Cardiac muscle cell (in vitro differentiated cells and primary cell): ENCODE measurements at places on chromosomes 3 and 15. TPM values are rescaled to one million over a fixed set of nuclear protein-coding genes. Genes with fewer than 3 reads are reported as not detected.

- DNase-seq = no peak
- no peaks in the 10 kb centered on the region for H3K4me1 ChIP-seq
- H3K27ac ChIP-seq = no peak overlapping the region
- H3K36me3 ChIP-seq = no peaks in the 10 kb centered on the region
- H3K27me3 ChIP-seq = no peaks in the 10 kb centered on the region
- no peak overlapping the region for H3K4me3 ChIP-seq
These were observed 185.2 kb upstream of the GADL1 start for GRCh38 chr3:31079689-31080088.

GRCh38 chr3:170421111-170421641 is 2.5 kb downstream of the CLDN11 start:
- H3K36me3 ChIP-seq = no peaks in the 10 kb centered on the region
- no peak overlapping the region for H3K4me3 ChIP-seq
- DNase-seq = peak; percentile 22

DNA sequence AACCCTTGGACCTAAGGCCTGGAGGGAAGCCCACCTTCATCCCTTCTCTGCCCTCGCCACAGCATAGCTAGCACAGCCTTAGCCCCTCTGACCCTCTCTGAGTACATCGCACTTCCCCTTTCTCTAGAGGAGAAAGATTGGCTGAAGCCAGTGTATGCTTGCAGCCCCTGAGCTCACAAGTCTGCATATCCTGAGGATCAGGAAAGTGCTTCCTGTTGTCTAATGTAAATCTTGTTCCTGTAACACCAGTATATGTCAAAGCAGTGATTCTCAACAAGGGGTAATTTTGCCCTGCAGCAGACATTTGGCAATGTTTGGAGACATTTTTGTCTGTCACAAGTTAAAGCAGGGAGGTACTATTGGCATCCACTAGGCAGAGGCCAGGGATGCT is 2.2 kb upstream of the PRKCD start:
- peaks cover 90% of the 10 kb centered on the region for H3K27me3 ChIP-seq
- H3K4me1 ChIP-seq = no peaks in the 10 kb centered on the region
- H3K36me3 ChIP-seq = no peaks in the 10 kb centered on the region
- no peak overlapping the region for H3K4me3 ChIP-seq

GRCh38 chr3:188284455-188285212 is 130.7 kb downstream of the LPP start:
- H3K4me1 ChIP-seq = peaks cover 31% of the 10 kb centered on the region
- H3K36me3 ChIP-seq = no peaks in the 10 kb centered on the region
- no peak overlapping the region for H3K27ac ChIP-seq
- H3K27me3 ChIP-seq = no peaks in the 10 kb centered on the region
- no peak overlapping the region for H3K4me3 ChIP-seq

GRCh38 chr3:14370720-14371572 is 31.5 kb upstream of the SLC6A6 start:
- H3K36me3 ChIP-seq = no peaks in the 10 kb centered on the region
- no peak for DNase-seq
- H3K27me3 ChIP-seq = no peaks in the 10 kb centered on the region
- H3K27ac ChIP-seq = no peak overlapping the region
- H3K4me1 ChIP-seq = peaks cover 26% of the 10 kb centered on the region

DNA sequence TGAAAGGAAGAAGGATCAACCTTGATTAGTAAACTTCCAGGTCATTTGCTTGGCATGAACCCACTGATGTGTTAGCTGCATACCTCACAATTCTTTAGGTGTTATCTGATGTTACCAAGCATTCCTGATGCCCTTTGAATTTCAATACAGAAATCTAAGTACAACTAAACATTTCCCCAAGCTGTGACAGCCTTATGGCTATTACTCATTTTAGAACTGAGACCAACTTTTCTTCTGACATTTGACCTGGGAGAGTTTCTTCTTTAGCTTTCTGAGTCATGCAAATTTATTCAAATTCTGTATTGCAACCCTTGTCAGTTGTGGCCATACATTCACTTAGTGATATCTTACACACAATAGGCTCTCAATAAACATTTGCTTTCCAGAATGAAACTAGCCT is 124.3 kb downstream of the TIGIT start:
- H3K4me1 ChIP-seq = peaks cover 8% of the 10 kb centered on the region
- H3K36me3 ChIP-seq = no peaks in the 10 kb centered on the region
- no peaks in the 10 kb centered on the region for H3K27me3 ChIP-seq

- H3K36me3 ChIP-seq = no peaks in the 10 kb centered on the region
- H3K27me3 ChIP-seq = peaks cover 31% of the 10 kb centered on the region
- H3K27ac ChIP-seq = no peak overlapping the region
- H3K4me3 ChIP-seq = no peak overlapping the region
- H3K4me1 ChIP-seq = no peaks in the 10 kb centered on the region
These were observed 18.9 kb upstream of the ATP2B2 start for GRCh38 chr3:10524270-10524669.

Gene NPAP1
- total RNA-seq = 0.21 and 0.28 TPM in 2 replicates

DNA sequence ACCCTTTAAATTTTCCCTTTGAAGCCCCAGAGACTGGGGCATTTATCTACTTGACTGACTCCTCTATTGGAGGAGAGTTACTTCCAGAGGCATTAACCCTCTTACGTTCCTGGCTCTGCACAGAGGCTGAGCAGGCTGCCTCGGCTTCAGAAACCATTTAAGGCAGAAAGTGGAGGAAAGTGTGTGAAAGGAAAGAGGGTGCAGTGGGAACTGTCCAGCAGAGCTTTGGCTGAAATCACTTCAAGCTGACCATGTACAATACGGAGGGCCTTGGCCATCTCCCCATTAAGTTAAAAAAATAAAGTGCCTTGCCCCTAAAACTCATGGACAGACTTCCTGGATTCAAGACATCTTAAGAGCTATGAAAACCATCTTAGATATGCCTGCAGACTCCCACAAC is 238.7 kb downstream of the SV2B start:
- H3K27me3 ChIP-seq = no peaks in the 10 kb centered on the region
- no peak overlapping the region for H3K27ac ChIP-seq
- no peak overlapping the region for H3K4me3 ChIP-seq
- peaks cover 16% of the 10 kb centered on the region for H3K4me1 ChIP-seq
- DNase-seq = peak; percentile 86

Gene ALDH1A3
- not detected in 2 replicates for total RNA-seq

- no peaks in the 10 kb centered on the region for H3K27me3 ChIP-seq
- no peaks in the 10 kb centered on the region for H3K4me1 ChIP-seq
- DNase-seq = no peak
These were observed 49.5 kb upstream of the STXBP5L start for GRCh38 chr3:120858521-120858920.

Gene CCDC9B
- 8.2 and 9.6 TPM in 2 replicates for total RNA-seq

- H3K4me3 ChIP-seq = no peak overlapping the region
- no peaks in the 10 kb centered on the region for H3K36me3 ChIP-seq
- H3K27ac ChIP-seq = no peak overlapping the region
- H3K4me1 ChIP-seq = peaks cover 7% of the 10 kb centered on the region
These were observed 68.3 kb downstream of the GALK2 start for GRCh38 chr15:49238342-49238741.

GRCh38 chr3:174859756-174860155 is 622 bp downstream of the NAALADL2 start:
- no peaks in the 10 kb centered on the region for H3K4me1 ChIP-seq
- no peak overlapping the region for H3K4me3 ChIP-seq
- H3K36me3 ChIP-seq = no peaks in the 10 kb centered on the region
- no peak overlapping the region for H3K27ac ChIP-seq
- no peaks in the 10 kb centered on the region for H3K27me3 ChIP-seq

DNA sequence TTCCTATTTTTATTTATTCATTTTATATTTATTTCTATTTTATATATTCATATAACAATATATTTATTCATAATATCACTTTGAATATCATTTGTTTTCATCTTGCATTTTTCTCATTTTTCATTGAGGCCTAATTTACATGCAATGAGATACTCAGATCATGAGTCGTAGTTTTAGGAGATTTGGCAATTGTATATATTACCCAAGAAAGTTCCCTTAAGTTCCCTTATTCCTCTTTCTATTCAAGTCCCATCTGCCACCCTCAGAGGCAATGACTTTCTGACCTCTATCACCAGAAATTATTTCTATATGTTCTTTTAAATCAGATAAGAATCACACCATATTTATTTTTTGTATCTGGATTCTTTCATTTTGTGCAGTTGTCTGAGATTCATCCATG is 329.1 kb upstream of the TPRG1 start:
- no peak overlapping the region for H3K4me3 ChIP-seq
- no peak overlapping the region for H3K27ac ChIP-seq
- H3K4me1 ChIP-seq = peaks cover 11% of the 10 kb centered on the region
- H3K36me3 ChIP-seq = no peaks in the 10 kb centered on the region
- no peaks in the 10 kb centered on the region for H3K27me3 ChIP-seq

DNA sequence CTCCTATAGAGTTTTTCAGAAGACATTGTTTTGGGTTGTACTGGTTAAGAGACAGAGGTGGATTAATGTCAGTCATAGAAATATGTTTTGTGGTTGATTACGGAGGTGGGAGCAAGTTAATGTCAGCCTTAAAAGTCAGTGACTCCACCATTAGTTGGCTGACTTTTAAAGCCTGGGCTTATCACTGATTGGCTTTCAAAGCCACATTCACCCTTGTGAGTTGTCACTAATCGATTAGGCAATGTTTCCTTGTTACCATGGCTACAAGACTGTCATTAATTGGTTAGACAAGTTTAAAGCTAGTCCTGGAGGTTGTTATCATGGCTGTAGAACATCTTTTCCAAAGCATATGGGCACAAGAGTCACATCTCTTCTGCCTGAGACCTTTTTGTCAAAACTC is 73.0 kb downstream of the NEO1 start:
- no peaks in the 10 kb centered on the region for H3K36me3 ChIP-seq
- peak overlapping the region; percentile 61 for H3K27ac ChIP-seq
- no peaks in the 10 kb centered on the region for H3K27me3 ChIP-seq
- H3K4me1 ChIP-seq = peaks cover 16% of the 10 kb centered on the region
- DNase-seq = no peak
- no peak overlapping the region for H3K4me3 ChIP-seq

Gene ITIH3
- total RNA-seq = 0.06 TPM in 1 of 2 replicates, not detected in the other

GRCh38 chr3:34238407-34238806 is 440.0 kb downstream of the PDCD6IP start:
- H3K27me3 ChIP-seq = no peaks in the 10 kb centered on the region
- H3K27ac ChIP-seq = no peak overlapping the region
- no peaks in the 10 kb centered on the region for H3K36me3 ChIP-seq
- DNase-seq = no peak
- peaks cover 4% of the 10 kb centered on the region for H3K4me1 ChIP-seq

Gene KIF15
- total RNA-seq = 1.4 and 6.4 TPM in 2 replicates

Gene ANKDD1A
- total RNA-seq = 1.1 and 5.4 TPM in 2 replicates

GRCh38 chr15:57422113-57422754 is 45.9 kb downstream of the CGNL1 start:
- no peaks in the 10 kb centered on the region for H3K27me3 ChIP-seq
- H3K4me1 ChIP-seq = peaks cover 65% of the 10 kb centered on the region
- H3K36me3 ChIP-seq = no peaks in the 10 kb centered on the region
- DNase-seq = no peak
- no peak overlapping the region for H3K4me3 ChIP-seq
- peak overlapping the region; percentile 80 for H3K27ac ChIP-seq

GRCh38 chr3:194255252-194256039 is 95.7 kb downstream of the CPN2 start:
- peak; percentile 70 for DNase-seq
- H3K27ac ChIP-seq = no peak overlapping the region
- peaks cover 5% of the 10 kb centered on the region for H3K4me1 ChIP-seq
- no peaks in the 10 kb centered on the region for H3K36me3 ChIP-seq
- no peaks in the 10 kb centered on the region for H3K27me3 ChIP-seq

DNA sequence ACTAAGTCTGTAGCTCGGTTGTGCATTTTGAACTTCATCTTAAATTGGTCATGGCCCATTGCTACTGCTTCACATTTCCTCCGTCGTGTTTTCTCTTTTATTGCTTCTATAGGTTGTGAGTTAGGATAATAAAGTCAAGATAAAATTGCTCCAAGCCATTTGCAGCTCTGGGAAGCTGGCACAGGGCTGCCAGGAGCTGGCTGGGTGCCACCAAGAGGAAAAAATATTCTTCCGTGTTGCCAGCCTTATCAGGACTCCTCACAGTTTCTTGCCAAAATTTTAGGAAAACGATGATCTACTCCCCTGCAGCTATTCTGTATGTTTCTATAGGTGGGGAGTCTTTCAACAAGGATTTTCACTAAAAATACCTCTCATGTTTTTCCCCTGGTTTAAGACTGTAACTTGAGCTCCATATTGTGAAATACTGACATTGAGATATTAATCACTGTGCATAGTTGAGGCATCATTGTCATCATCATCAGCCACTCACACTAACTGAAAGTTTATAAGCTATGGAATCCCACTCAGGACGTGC is 55.4 kb upstream of the PIAS1 start:
- no peak overlapping the region for H3K4me3 ChIP-seq
- no peaks in the 10 kb centered on the region for H3K36me3 ChIP-seq
- no peaks in the 10 kb centered on the region for H3K4me1 ChIP-seq
- no peaks in the 10 kb centered on the region for H3K27me3 ChIP-seq
- no peak overlapping the region for H3K27ac ChIP-seq
- peak; percentile 63 for DNase-seq

- no peaks in the 10 kb centered on the region for H3K27me3 ChIP-seq
- no peaks in the 10 kb centered on the region for H3K36me3 ChIP-seq
- DNase-seq = no peak
- no peak overlapping the region for H3K27ac ChIP-seq
- H3K4me3 ChIP-seq = no peak overlapping the region
These were observed 24.5 kb downstream of the SEMA3G start for GRCh38 chr3:52420388-52420787.

DNA sequence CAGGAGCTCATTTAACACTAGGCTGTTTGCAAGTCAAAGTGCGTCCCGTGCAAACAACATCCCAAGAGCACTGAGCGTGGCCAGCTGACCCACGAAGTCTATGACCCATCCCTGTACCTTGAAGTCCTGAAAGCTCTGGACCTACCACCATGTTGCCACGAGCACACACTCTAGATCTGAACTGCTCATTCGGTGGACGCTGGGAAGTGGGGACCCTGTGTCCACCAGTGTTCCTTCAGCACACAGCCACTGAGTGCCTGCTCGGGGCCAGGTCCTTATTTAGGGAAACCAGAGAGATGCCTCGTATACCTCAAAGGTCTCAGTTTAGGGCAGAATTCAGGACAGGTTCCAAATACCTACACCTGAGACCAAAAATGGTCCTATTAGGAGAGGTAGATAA is 236.9 kb downstream of the XXYLT1 start:
- peaks cover 15% of the 10 kb centered on the region for H3K4me1 ChIP-seq
- no peaks in the 10 kb centered on the region for H3K27me3 ChIP-seq
- H3K27ac ChIP-seq = no peak overlapping the region
- DNase-seq = no peak
- no peaks in the 10 kb centered on the region for H3K36me3 ChIP-seq
- no peak overlapping the region for H3K4me3 ChIP-seq

Gene CCR8
- total RNA-seq = not detected in 2 replicates

Gene RBPMS2
- 18.4 and 35.4 TPM in 2 replicates for total RNA-seq

DNA sequence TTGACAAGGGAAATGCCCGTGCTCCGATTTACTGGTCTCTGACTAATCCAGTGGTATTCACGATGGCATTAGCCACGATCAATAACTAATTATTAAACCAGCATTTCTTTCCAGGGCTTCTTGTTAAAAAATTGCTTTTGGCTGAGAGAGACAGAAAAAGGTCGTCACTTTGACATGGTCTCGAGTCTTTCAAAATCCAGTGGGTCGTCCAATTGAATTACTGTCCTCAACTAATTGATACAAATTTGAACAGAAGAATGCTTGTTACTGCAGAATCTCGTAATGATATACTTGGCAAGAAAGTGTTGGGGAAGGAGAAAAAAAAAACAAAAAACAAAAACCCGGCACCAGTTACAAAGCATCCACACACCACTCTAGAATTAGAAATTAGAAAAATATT is 318.4 kb downstream of the NR2F2 start:
- no peak for DNase-seq
- H3K27me3 ChIP-seq = no peaks in the 10 kb centered on the region
- H3K4me1 ChIP-seq = no peaks in the 10 kb centered on the region
- no peak overlapping the region for H3K27ac ChIP-seq

Gene C2CD4A
- total RNA-seq = not detected in 2 replicates
